ENCODE measurements at places on chromosomes 7 and 10. TPM values are rescaled to one million over a fixed set of nuclear protein-coding genes. Genes with fewer than 3 reads are reported as not detected.

SEC23IP gene
- total RNA-seq: 75.6 TPM

IGF2BP3 gene
- total RNA-seq: 96.9 TPM

WDR86 gene
- total RNA-seq: 80.6 TPM

DNA sequence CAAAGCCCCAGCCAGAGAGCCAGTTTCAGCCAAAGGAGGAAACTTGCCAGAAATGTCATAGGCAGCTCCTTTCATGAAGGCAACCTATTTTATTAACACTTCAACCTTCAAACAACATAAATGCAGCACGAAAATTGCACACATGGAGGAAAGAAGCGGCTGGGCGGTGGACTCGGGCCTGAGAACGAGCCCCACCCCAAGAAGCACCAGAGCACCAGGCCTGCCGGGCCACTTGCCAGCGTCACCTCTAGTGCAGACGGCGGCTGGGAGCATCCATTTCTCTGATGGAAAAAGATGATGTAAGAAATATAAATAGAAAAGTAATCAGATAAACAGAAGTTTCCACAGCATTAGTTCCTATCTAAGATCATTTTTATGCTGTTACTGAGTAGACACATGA, 100.0 kb downstream of the TCERG1L start:
- no peaks in the 10 kb centered on the region for H3K36me3 ChIP-seq
- H3K27me3 ChIP-seq: peaks cover 11% of the 10 kb centered on the region
- no peak overlapping the region for H3K4me3 ChIP-seq
- H3K27ac ChIP-seq: no peak overlapping the region
- no peaks in the 10 kb centered on the region for H3K4me1 ChIP-seq
- no peak for DNase-seq

DNA sequence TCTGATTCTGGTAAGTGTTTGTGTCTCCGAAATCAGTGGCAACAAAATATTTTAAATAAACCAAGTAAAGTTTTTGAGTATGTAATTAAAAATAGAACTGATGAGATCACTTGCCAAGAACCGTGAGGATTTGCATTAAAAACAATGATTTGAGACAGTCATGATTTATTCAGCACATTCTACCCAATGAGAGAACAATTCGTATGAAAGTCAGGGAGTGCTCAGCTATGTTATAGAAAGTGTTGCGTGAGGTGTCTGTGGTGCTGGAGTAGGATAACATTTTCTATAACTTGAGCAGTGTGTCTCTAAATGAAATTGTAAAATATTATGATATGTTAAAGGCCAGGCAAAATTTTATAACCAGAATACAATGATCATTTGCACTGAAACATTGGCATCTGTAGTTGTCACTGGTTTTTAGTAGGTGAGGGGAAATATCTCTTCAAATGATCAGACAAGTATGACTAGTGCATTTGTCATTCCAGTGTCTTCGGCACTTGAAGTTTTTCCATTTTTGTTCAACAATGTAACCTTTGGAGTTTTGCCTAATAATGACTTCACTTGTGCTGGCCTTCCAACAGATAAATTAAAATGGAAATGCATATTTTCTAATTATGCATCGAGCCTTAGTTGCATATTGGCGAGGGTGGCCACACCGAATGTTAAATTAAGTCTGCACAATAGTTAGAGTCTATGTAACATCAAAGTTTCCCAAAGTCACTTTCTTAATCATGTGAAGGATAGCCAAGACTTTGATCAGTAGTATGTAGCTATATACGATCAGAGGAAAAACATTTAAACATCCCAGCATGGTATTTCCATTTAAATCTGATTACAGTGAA, 335.9 kb downstream of the GFRA1 start:
- no peaks in the 10 kb centered on the region for H3K27me3 ChIP-seq
- H3K4me3 ChIP-seq: no peak overlapping the region
- no peak overlapping the region for H3K27ac ChIP-seq
- H3K36me3 ChIP-seq: no peaks in the 10 kb centered on the region
- DNase-seq: no peak

- no peak overlapping the region for H3K4me3 ChIP-seq
- no peak overlapping the region for H3K27ac ChIP-seq
- peaks cover 27% of the 10 kb centered on the region for H3K36me3 ChIP-seq
These were observed 36.6 kb upstream of the ATP6V0A4 start for GRCh38 chr7:138834583-138834982.

GRCh38 chr10:32199714-32200394, 143.6 kb upstream of the KIF5B start:
- no peak overlapping the region for H3K4me3 ChIP-seq
- no peaks in the 10 kb centered on the region for H3K4me1 ChIP-seq
- H3K27me3 ChIP-seq: no peaks in the 10 kb centered on the region
- H3K27ac ChIP-seq: no peak overlapping the region
